Activated CD4-positive, alpha-beta T cell treated with anti-CD3 and anti-CD28 coated beads, Interleukin-2, amount 10 ng/mL, durations not matched to agents 7 days and 5 days (primary cell): ENCODE measurements at places on chromosomes 6 and 20.

DNA sequence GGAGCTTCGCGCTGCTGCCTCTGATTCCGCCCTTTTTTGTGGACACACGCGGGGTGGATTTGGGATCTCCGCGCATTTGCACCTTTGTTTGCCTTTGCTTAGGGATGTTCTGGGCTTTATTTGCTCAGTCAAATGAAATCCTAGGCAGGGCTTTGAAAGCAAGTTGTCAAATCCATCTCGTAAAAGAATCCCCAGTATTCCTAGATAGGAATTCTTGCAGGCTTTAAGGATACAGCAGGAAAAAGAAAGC is 453 bp downstream of the CEP57L1 start:
- no peak for DNase-seq

GRCh38 chr6:56547687-56548086 is 95.0 kb downstream of the DST start:
- DNase-seq: no peak

DNA sequence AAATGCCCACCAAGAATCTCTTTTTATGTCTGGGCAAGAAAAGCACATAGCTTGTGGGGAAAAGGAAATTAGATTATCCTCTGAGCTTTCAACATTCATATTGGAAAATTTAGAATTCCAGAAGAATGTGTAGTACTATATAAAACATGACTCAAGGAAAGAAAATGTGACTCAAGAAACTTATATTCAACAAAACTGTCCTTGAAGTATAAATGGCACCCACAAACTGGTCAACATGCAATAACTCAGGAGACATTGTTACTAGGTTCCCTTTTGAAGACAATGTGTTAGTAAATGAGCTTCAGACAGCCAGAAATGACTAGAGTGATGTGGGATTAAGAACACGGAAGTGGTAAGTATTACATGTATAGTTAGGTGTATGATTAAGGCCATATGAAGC is 26.1 kb upstream of the TINAG start:
- DNase-seq: no peak

- peak; percentile 38 for DNase-seq
Measured at GRCh38 chr6:33112148-33112547, 36.4 kb downstream of the HLA-DPB1 start.

GRCh38 chr6:41586252-41587007 is 40.2 kb downstream of the FOXP4 start:
- DNase-seq: no peak
